NCI-H2029 (cell line): ENCODE measurements at places on chromosomes 6 and 20.

DNA sequence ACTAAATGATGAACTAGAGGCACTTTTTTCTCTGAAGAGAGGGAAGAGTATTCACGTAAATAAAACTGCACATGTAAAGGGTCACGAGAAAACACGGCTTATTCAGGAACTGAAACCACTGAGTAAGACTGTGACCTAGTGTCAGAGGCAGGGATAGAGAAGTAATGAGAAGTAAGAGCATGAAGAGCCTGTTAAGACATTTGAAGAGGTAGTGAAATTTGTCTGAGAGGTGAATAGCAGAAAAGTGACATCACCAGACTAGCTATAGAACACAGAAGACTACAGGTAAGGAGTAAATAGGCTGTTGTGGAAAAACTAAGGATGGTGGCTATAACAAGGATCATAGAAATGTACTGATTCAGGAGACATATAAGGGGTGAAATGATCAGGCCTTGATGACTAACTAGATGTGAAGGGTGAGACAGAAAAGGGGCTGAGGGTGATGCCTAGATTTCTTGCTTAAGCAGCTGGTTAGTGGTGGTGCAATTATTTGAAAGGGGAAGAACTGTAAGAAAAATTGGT, 76.8 kb downstream of the REV3L start:
- no peak for DNase-seq

DNA sequence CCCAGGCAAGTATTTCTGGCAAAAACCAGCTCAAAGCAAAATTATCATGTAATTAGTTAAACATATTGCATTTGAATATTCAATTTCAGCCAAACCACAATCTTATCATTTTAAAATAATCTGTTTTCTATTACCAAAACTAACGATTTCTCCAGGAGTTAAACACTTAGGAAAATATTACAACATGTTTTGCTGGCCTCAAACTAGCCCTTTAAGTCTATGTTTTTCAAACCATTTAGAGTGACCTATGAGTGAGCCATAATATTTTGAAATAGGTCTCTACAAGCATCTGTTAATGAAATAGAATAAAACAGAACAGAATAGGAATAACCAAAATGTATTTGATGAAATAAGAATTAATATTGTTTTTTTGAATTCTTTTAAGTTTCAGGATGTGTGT, 370.9 kb downstream of the COL12A1 start:
- no peak for DNase-seq

- no peak for DNase-seq
Measured at GRCh38 chr6:139778688-139779087, 404.2 kb upstream of the CITED2 start.

- DNase-seq, result no peak
Measured at GRCh38 chr6:169780571-169781091, 29.2 kb downstream of the ERMARD start.

DNA sequence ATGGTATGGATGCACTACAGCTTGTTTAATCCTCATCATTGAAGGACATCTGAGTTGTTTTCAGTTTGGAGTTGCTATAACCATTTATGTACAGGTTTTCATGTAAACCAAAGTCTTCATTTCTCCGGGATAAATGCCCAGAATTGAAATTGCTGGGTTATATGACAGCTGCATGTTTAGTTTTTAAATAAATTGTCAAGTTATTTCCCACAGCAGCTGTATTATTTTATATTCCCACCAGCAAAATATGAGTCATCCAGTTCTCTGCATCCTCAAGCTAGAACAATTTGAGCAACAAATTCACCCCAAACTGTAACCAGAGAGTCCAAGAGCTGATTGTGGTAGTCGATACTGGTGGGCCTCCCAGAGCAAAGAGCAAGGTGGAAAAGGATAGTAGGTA, 161.0 kb upstream of the PRND start:
- no peak for DNase-seq

DNA sequence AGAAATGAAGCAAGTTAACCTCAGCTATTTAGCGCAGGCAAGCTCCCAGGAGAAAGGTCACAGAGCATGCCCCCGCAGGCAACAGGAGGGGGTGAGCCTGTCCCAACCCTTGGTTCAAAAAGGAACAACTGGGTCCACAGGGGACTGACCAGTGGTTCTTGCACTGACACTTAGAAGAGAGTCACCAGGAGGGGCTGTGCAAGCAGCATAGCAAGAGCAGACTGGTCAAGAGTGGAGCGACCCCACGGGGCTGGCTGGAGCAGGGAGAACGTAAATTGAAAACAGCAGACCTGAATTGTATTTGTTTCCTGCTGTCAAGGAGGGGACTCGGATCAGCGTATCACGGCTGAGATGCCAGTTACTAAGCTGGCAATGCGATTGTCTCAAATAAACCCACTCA, 32.8 kb downstream of the GABRR1 start:
- DNase-seq, result no peak

- no peak for DNase-seq
Measured at GRCh38 chr6:37354526-37355384, 972 bp downstream of the RNF8 start.

DNA sequence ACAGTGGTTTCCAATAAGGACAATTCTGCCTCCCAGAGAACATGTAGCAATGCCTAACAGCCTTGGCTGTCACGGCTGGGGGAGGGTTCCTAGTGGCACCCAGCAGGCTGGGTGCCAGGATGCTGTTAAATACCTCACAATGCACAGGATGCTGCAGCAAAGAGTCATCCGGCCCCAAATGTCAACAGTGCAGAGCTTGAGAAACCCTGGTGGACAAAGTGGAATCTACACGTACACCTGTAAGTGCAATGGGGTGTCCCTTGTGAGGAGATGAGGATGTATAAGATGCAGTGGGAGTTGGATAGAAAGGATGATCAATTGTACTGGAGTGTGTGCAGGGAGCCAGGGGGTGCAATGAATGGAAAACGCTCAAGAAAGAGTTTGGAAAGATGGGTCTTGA, 142.4 kb downstream of the FNDC1 start:
- no peak for DNase-seq

DNA sequence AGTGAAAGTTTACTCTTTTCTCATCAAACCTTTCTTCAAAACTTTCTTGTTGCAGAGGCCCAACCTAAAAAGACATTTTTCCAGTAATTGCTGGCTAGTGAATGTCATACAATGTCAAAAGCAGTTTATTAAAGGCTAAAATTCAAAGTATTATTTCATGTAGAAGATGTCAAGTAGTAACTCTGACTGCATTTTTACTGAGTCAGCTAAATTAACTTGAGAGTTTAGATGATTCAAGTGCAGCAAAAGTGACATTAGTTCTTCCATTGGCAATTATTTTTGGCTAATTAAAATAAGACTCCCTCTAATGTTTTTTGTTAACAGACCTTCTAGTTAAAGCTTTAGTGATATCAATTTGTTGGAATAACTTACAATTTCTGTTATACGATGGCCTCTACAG, 1438.5 kb downstream of the GRIK2 start:
- DNase-seq, result no peak

- DNase-seq, result no peak
Measured at GRCh38 chr20:49337357-49337756, 59.5 kb upstream of the ZNFX1 start.

DNA sequence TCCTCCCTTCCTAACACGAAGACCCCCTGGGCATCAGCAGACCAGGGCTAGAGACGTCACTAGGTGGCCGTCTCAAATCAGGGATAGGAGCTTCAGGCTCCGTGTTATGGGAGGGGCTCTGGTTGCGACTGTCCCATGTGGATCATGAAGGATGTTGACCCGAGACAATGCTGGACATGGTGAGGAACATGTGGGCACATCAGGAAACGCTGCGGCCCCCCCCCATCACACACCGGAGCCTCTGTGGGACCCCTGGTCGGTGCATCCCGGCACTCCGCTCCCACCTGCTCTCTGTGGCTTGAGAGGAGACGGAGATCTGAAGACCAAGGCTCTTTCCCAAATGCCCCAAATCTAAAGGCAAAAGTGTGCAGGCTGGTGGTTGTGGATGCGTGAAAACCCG, 54.2 kb downstream of the DACT2 start:
- DNase-seq, result no peak

DNA sequence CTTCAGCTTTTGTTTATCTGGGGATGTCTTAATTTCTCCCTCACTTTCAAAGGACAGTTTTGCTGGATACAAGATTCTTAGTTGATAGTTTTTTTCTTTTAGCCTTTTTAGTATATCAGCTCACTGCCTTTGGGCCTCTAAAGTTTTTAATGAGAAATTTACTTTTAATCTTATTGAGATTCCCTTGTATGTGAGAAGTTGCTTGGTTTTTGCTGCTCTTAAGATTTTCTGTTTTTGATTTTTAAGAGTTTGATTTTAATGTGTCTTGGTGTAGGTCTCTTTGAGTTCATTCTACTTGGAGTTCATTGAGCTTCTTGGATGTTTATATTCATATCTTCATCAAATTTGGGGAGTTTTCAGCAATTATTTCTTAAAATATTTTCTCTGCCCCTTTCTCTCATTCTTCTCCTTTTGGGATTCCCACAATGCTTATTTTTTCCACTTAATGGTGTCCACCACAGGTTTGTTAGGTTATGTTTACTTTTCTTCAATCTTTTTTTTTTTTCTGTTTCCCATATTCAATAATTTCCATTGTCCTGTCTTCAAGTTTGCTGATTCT, 19.6 kb upstream of the TGM6 start:
- no peak for DNase-seq

GRCh38 chr20:8228315-8228714, 96.2 kb downstream of the PLCB1 start:
- peak; percentile 55 for DNase-seq

DNA sequence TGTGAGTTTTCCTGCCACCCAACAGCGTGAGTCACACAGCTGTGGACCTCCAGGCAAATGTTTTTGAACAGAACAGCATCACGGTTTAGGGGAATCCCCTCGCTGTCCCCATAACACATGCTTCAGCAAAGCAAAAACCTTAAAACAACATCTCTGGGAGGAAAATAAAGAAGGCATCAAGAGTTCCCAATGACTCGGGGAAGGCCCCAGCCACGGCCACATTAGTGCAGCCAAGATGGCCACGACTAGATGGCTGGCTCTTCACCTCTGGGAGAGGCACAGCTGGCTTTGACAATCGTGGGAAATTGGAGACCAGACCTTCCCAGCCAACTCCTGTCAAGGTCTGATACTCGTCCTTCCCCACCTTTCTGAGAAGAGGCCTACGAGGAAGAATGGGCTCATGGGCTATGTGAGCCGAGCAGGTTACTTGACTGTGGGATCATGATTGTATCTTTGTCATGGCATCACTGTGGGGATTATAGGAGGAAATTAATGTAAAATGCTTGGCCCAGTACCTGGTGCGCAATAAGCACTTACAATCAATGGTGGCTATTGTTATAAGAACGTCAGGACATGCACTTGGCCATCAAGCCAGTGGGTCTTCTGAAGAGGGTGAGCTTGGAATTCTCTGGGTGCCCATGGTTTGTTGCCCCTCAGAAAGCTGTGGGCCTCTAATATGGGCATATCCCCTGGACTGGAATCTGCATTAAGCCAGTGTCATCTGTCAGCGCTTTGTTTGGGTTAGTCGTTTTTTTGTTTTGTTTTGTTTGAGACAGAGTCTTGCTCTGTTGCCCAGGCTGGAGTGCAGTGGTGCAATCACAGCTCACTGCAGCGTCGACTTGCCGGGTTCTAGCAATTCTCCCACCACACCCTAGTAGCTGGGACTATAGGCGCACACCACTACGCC, 43.6 kb downstream of the FGD2 start:
- no peak for DNase-seq

- no peak for DNase-seq
Measured at GRCh38 chr6:71211799-71212198, 76.8 kb upstream of the OGFRL1 start.

- no peak for DNase-seq
Measured at GRCh38 chr6:152771061-152771687, 20.6 kb downstream of the VIP start.

DNA sequence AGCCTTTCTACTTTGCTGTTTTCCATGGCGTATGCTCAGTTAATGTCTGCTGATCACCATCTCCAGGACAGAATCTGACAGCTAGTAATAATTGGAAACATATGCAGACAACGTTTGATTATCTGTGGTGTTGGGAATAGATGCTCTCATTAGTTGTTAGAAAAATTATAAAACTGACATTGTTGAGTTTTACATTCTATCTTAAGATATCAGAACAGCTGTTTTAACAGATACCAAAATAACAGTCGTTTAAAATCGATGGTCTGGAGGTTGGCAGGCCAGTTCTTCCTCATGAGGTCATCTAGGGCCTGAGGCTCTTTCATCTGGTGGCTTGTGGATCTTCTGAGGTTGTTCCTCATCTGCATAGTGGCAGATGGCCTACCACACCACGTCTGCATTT, 137.6 kb downstream of the AIG1 start:
- DNase-seq, result no peak

DNA sequence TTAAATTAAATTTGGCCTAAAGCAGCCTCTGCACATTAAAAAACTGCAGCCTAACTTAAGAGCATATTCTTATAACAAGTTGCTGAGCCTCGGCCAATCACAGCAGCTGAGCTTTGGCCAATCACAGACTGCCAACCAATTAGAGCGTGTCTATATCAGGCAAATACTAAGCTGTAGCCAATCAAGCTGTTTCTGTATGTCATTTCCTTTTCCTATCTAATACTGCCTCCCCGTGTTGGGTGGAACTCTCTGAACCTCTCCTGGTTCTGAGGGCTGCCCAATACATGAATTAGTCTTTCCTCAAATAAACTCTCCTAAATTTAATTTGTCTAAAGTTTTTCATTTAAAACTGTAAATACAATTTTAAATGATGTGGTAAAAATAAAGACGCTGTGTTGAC, 3.9 kb upstream of the TMEM244 start:
- no peak for DNase-seq

DNA sequence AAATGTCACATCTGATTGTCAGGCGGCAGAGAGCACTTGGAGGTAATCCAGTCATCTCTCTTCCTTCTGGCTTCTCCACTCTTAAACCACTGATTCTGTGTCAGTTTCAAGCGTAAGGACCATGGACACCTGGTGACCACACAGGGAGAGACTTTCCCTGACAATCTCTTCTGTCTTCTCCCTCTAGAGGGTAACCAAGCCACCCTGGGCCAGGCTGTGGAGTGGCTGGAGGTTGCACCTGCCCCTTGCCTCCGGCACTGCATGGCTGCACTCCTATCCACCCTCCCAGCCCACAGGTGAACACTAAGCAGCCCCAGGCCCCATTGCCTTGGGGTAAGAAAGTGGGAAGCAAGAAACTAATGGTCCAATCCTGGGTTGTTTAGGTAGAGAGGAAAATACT, 78.7 kb downstream of the BFSP1 start:
- no peak for DNase-seq

GRCh38 chr6:31663961-31664789, 622 bp downstream of the GPANK1 start:
- DNase-seq, result no peak

DNA sequence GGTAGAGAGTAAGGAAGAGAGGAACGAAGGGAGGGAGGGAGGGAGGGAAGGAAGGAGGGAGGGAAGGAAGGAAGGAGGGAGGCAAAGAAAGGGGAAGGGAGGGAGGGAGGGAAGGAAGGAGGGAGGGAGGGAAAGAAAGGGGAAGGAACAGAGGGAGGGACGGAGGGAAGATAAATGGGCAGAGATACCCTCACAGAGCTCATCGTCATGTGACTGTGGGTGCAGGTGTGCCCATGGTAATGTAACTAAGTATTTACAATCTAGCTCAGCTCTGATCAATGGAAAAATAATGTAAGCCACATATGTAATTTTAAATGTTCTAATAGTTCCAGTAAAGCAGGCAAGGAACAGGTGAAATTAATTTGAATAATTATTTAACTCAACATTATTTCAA, 54.7 kb upstream of the FAM83D start:
- no peak for DNase-seq
